Left cardiac atrium (tissue), 4 donors: ENCODE measurements at places on chromosomes 6 and 20. TPM values are rescaled to one million over a fixed set of nuclear protein-coding genes. Genes with fewer than 3 reads are reported as not detected.

ME1 gene
- total RNA-seq, result 23.4 TPM

STX16 gene
- total RNA-seq, result 22.8 TPM

RSPH3 gene
- 9.1 TPM for total RNA-seq

FAM83D gene
- total RNA-seq, result 0.65 TPM

SLCO4A1 gene
- total RNA-seq, result 15.1 TPM

KCNK16 gene
- not detected for total RNA-seq

GPLD1 gene
- 1.2 TPM for total RNA-seq

BPIFB1 gene
- not detected for total RNA-seq

BPIFB4 gene
- total RNA-seq, result not detected

OR2J3 gene
- total RNA-seq, result not detected

HLA-DRB5 gene
- 27.1 TPM for total RNA-seq
